ENCODE measurements at places on chromosomes 12 and 14. TPM values are rescaled to one million over a fixed set of nuclear protein-coding genes. Genes with fewer than 3 reads are reported as not detected.

DNA sequence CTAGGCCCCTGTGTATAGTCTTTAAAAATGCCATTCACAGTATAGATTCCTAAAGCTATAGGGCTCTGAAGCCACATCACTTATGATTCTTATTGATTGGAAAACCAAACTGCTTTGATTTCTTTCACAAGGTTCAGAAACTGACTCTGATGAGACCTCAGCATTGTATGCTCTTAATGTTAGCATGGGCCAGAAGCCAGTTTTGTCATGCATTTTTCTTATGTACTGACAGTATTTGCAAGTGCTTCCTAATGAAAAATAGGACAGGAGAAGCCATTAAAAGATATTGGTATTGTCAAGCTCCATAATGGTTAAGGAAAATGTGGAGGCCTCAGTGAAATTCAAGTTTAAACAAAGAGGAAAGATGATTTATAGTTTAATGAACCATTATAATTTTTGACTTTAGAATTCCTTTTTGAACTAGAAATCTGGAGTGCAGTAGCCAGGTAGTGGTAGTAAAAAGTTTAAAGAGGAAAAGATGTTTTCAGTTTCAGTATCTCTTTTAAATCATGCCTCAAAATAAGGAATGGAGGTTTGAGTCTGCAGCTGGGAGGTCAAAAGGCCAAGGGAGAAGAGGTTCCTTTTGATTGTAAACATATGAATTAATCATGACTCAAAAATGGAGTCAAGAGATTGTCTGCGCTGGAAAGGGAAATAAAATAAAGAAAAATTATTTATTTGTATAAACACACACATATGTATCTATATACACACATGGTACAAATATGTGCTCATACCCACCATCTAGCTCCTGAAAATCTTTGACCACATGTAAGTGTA is 388.1 kb upstream of the PRICKLE1 start:
- no peaks in the 10 kb centered on the region for H3K27me3 ChIP-seq
- DNase-seq = no peak
- H3K4me3 ChIP-seq = no peak overlapping the region
- no peaks in the 10 kb centered on the region for H3K4me1 ChIP-seq
- H3K36me3 ChIP-seq = no peaks in the 10 kb centered on the region
- H3K27ac ChIP-seq = no peak overlapping the region

TROAP gene
- total RNA-seq = 1.4 TPM

ATG2B gene
- total RNA-seq = 22.4 TPM

CCDC60 gene
- total RNA-seq = 2.2 TPM

GRCh38 chr14:79342942-79343341 is 868.4 kb downstream of the DIO2 start:
- no peak overlapping the region for H3K4me3 ChIP-seq
- H3K27ac ChIP-seq = no peak overlapping the region
- no peaks in the 10 kb centered on the region for H3K4me1 ChIP-seq
- no peak for DNase-seq
